ENCODE measurements at places on chromosomes 12 and 14.
A peak's percentile ranks its signal among the peaks of the same experiment; 100 is the strongest.

- no peak for DNase-seq
Measured at GRCh38 chr14:87989956-87990299, 3.1 kb downstream of the GALC start.

DNA sequence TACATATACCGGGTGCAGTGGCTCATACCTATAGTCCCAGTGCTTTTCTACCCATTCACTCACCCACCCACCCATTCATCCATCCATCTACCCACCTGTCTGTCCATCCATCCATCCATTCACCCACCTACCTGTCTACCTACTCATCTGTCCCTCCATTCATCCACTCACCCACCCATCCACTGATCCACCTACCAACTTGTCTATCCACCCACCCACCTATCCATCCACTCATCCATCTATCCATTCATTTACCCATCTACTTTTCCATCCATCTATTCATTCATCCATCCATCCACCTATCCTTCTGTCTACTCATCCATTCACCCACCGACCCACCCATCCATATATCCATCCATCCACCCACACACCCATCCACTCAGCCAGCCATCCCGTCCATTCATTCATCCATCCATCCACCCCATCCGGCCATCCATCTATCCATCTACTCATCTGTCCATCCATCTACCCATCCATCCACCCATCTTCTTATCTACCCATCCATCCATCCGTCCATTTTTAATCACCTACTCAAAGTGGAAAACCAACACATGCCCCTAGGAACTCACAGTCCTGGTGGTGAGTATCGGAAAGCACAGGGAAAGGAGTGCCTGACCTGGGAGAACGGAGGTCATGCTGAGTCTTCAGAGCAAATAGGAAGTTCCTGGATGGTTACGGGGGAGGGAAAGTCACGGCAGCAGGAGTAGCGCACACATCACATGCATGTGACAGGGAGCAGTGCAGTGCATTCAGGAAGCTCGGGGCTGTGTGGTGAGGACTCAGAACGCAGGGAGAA, 20.0 kb downstream of the DDX51 start:
- DNase-seq: no peak

DNA sequence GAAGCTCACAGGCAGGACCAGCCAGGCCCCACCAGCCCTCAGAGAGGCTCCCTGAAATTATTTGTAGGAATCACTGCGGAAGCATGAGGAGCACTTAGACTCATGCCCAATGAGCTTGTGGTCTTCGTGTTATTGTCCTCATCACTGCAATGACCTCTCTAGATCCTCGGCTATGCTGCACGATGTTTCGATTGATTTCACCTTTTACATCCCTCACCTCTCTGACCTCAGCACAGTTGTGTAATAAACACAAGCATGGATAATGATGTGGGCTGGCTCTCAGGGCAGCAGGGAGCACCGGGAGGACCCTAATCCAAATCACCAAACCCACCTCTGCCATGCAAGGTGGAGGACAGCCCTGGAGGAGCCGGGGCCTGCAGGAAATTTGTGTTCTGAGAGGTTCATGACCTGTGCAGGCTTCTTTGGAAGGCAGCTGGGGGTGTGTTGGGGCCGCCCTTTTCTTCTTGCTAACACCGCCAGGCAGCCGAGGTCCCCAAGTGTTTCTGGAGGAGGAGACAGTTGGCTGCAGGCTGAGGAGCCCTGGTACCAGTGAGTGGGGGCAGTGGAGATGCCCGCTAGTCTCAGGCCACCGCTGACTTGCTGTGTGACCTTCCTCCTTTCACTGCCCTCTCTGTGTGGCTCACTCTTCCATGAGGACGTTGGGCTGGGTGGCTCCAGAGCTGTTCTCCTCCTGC, 29.5 kb upstream of the EML1 start:
- DNase-seq: no peak

- no peak for DNase-seq
Measured at GRCh38 chr12:12483438-12483837, 79.2 kb downstream of the DUSP16 start.

- no peak for DNase-seq
Measured at GRCh38 chr12:123472438-123472849, 14.5 kb downstream of the SNRNP35 start.

DNA sequence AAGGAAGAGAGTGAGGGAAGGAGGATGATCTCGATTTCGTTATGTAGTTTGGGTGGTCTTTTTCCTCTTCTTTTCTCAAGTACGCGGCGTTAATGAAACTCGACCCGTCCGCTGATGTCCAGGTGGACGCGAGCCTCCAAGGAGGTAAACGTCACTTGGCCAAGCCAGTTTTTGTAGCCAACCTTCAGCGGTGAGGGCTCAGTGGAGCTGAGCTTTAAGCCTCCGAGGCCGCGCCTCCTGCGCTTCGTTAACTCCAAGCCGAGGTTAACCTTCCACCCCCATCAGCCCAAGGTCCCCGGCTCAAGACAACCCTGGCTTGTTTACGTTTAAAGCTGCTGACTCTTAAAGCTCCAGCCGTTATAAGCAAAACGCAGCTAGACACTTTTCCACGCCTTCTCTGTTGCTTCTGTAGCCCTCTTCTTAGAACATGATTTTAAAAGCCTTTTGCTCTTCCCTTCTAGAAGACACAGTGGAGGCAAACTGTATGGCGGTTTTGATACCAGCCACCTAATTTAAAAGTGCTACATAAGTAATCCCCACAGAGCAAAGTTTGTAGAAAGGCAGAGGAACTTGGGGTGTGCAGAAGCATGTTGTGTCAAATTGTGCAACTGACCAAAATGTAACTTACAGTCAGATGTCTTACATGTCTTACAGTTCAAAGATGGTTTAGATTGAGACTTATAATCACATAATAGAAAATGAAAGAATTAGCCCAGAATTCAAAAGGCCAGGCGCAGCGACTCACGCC, 923 bp upstream of the ITPR2 start:
- no peak for DNase-seq

DNA sequence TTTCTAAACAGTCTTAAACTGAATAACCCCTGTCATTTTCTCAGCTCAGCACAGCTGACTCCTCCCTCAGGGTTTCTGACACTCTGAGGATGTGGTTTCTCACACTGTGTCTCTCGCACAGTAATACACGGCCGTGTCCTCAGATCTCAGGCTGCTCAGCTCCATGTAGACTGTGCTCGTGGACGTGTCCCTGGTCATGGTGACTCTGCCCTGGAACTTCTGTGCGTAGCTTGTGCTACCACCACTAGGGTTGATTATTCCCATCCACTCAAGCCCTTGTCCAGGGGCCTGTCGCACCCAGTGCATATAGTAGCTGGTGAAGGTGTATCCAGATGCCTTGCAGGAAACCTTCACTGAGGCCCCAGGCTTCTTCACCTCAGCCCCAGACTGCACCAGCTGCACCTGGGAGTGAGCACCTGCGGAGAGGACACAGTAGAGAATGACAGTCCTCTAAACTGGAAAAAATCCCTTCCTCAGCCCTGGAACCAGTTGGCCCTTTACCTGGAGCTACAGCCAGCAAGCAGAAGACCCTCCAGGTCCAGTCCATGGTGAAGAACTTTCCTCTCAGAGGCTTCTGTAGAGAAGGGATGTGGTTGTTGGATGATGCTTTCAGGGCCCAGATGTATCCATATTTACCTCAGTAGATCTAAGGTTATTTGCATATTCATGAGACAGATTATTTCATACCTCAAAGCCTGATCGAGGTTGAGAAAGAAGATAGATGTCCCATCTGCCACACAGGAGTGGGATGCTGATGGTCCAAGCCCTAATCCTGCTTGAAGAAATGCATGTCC, 984.8 kb downstream of the TMEM121 start:
- DNase-seq: peak; percentile 29

DNA sequence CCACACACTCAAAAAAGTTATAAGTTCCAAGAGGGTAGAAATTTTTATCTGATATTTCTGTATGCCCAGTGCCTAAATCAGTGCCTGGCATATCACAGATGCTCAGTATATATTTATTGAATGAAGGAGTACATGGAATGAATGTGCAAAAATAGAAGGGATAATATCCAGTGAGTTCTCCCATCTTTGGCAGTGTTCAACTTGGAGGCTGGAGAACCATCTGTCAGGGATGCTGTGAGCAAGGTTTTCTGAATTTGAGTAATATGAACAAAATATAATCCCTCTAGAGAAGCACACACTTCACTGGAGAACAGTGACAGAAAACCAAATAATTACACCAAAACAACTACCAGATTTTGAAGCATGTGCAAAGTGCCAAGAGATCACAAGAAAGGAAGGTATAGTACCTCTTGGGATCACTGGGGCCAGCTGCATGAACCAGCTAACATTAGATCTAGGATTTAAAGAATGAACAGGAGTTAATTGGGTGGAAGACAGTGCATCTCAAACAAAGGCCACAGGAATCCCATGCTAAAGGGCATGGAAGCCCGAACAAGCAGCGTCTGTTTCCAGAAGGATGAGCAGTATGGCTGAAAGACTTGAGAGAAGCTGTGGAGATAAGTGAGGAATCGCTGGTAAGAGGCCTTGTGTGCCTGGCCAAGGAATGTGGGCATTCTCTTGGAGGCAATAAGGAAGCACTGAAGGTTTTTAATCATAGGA, 11.5 kb downstream of the SLC8A3 start:
- DNase-seq: no peak

GRCh38 chr14:71967704-71968103, 35.5 kb downstream of the RGS6 start:
- no peak for DNase-seq

DNA sequence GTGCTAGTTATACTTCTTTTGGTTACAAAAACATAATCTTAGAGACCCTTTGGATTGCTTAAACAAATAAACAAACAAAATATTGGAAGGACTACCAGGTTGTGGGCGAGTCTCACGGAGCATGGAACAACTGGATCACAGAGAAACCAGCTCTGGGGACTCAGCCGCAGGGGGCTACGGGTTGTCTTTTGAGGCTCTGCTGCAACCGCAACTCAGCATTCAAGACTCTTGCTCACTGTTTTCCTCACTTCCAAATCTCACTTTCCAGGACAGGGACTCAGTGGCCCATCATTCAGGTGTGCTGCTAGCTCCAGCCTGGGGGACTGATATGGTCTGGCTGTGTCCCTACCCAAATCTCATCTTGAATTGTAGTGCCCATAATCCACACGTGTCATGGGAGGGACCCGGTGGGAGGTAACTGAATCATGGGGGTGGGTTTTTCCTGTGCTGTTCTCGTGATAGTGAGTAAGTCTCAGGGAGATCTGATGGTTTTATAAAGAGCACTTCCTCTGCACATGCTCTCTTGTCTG, 14.0 kb upstream of the SERPINA4 start:
- no peak for DNase-seq

GRCh38 chr14:26996246-26996645, 398.4 kb upstream of the NOVA1 start:
- DNase-seq: no peak

GRCh38 chr12:104626069-104626837, 169.5 kb downstream of the CHST11 start:
- no peak for DNase-seq

GRCh38 chr12:89369166-89369565, 16.9 kb upstream of the DUSP6 start:
- DNase-seq: no peak

DNA sequence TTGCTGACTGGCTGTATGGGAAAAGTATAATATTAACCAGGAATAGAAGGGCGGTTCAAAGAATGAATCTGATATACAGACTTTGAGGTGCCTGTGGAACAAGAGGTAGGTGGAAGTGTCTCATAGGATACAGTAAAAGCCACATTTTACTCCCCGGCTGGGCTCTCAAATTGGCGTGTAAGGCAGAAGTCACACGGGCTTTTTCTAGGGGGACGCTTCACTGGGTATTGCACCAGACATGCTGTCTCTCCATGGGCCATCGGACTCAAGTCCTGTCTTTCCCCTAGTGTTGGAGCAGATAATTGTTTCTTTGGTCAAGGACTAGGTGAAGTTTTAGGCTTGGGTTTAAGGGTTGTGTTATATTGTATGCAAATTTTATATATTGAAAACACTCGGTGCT, 9.1 kb downstream of the TMCC3 start:
- DNase-seq: no peak

- DNase-seq: no peak
Measured at GRCh38 chr12:72602581-72602980, 330.4 kb downstream of the TRHDE start.

- DNase-seq: no peak
Measured at GRCh38 chr14:40525314-40525713, 1081.4 kb upstream of the LRFN5 start.

DNA sequence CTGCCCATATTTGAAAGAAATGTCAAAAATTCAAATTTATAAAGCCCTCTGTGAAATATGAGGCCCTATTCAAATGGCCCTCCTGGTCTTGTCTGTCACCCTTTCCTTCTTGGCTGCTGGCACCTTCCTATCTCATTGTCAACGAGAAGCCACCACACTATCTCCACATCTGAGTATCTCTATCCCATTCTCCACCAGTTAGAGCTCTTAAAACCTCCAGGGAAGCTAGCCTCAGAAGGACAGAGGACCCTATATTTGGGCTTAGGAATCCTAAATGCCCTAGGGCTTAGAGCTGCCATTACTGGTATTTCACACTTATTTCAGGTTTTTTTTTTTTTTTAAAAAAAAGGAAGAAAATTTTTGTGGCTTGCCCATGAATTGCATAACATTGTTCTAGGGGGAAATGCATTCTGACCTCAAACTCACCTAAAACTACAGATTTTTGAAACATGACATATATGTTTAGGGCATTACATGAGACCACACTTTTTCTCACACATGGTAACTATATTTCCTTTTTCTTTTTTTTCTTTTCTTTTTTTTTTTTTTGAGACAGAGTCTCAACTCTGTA, 25.0 kb downstream of the SLC25A21 start:
- DNase-seq: no peak

- no peak for DNase-seq
Measured at GRCh38 chr14:66233591-66233990, 252.6 kb upstream of the CCDC196 start.

DNA sequence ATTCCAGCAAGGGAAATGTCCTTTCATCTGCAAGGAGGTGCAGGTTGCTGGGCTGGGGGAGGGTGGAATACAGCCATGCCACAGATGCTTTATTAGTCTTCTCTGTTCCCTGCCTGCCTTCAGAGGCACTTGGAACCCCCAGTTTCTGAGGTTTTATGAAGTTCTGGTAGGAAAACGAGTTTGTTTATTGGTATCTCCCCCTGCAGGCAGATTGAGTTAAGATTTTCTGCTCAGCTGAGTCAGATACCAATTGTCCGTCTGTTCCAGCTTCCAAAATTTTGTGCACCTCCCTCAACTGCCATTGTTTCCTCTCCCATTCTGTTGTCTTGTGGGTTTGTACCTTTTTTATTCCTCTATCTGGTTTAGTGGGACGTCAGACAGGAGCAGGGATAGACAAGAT, 155.6 kb downstream of the ETV6 start:
- no peak for DNase-seq

DNA sequence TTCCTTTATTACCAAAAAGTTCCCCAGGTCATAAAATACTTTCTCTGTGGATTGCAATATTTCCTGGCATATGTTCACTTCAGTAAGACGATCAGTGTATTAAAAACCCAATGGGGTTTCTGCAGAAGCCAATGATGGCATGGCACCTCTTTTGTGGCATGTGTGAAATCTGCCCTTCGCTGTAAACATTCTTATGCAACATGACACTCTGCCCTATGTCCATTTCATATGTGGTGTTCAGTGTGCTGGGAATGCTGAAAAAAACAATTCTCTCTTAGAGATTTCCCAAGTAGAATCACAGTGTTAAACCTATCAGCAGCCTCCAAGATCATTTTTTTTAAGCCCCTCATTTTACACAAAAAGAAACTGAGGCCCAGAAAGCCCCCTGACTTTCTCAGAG, 2.3 kb upstream of the MYBPC1 start:
- DNase-seq: no peak
